ENCODE measurements at places on chromosomes 5 and 9.
A peak's percentile ranks its signal among the peaks of the same experiment; 100 is the strongest.

GRCh38 chr5:54988218-54988617, 2.8 kb upstream of the ESM1 start:
- no peak for DNase-seq

DNA sequence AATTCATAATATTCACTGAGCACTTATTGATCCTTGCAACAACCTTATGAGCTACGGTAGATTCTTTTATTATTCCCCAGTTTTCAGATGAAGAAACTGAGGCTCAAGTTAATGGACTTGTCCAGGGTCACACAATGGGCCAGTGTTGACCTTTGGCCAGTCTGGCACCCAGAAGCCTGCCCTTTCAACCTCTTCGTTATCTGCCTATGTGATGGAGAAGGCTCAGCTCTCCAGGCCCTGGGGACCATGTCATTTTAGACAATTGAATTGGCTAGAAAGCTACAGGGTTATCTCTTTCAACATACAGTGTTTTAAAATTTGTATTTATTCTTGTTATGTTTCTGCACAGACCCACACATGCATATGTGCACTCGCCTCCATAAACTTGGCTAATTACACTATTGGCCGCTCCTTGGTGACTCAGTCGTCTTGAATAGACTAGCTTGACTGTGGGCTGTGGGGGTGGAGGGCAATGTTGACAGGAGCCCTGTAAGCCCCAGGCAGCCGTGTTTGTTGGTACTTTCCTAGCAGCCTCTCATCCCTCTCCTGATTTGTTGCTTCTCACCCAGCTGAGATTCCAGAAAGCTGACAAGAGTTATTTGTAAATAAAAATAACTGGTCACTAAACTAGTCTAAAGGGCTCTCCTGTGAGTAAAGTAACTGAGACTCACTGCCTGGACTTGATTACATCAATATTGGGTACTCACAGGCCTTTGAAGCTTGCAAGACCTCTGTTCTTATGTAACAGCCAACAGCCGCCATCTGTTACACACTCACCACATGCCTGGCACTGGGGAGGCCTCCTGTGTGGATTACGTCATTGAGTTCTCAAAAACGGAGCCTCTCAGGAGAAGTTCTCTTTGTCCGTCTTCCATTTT, 8.5 kb upstream of the ANGPTL2 start:
- no peak for DNase-seq

DNA sequence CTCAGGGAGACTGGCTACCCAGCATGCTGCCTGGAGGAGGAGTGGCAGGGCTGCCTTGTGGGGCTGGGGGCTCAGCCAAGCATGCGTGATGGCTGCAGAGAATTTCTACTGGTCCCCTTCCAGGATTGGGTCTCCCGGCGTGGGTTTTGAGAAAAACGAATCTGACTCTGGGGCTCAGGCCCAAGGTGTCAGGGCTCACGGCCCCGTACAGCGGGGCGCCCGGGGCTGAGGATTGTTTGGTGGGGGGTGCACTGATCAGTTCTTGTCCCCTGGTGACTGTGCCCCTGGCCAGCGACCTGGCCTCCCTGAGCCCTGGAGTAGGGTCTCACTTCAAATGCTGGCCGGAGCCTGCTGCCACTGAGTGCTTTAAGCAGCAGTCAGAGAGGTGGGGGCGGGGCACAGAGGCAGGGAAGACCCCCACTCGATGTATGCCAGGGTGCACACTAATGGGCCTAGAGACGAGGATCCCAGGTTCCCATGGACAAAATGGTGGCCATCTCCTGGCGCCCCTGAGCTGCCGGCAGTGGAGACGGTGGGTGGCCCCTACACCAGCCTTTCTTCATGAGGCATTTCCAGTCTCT, 45.5 kb upstream of the RNU6ATAC start:
- DNase-seq: no peak

- peak; percentile 13 for DNase-seq
Measured at GRCh38 chr5:115815693-115816225, 700 bp downstream of the CDO1 start.

DNA sequence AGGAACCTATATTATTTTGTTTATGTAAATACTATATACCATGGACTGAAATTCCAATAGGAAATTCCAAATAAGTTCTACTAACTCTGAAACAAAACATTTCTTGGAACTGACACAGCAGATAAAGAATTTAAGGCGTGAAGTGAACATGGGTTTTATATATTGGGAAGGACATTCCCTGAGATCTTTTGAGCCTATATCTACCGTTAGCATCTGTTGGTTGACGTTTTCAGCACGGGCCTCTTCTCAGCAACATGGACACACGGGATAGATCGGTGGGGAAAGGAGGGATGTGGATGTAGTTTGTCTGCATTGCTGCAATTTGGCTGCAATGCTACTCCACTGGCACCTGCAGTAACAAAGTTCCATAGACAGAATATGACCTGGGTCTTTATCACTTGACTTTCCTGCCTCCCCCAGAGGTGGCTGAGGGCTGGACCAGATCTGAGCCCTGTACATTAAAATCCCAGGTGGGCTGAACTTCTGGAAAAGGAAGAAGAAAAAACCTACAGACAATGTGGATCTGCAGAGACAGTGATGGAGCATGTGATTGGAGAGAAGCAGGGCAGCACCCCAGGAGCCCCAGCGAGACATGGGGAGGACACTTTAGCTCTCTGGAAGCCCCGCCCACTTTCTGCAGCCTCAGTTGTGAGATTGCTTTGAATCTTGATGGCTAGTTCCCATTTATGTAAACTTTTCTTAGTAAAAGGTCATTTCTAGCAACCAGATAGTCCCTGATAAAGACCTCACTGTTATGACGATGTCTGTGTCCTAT, 91.2 kb upstream of the CPEB4 start:
- no peak for DNase-seq

DNA sequence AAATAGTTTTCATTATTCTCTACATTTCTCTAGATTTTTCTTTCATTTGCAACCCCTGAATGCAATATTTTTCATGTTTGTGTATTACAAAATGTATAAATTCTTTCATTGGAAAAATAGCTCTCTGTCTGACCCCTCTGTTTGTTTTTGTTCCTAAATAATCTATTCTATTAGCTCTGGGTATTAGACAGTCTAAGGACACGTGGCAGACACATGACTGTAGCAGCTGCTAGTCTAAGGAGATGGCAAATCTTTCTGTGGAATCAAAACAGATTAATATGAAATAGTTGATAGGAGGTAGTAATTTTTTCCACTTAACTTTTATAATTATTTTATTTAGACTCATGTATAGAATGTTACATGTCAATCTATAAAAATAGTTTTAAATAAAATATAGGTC, 21.4 kb upstream of the SPATA9 start:
- DNase-seq: no peak

- no peak for DNase-seq
Measured at GRCh38 chr9:131347376-131348020, 46.4 kb upstream of the PRRC2B start.

GRCh38 chr5:173196133-173196952, 38.7 kb downstream of the NKX2-5 start:
- DNase-seq: no peak

GRCh38 chr5:78242001-78242400, 52.5 kb downstream of the AP3B1 start:
- DNase-seq: no peak

GRCh38 chr5:123610209-123610608, 98.2 kb downstream of the CSNK1G3 start:
- no peak for DNase-seq

DNA sequence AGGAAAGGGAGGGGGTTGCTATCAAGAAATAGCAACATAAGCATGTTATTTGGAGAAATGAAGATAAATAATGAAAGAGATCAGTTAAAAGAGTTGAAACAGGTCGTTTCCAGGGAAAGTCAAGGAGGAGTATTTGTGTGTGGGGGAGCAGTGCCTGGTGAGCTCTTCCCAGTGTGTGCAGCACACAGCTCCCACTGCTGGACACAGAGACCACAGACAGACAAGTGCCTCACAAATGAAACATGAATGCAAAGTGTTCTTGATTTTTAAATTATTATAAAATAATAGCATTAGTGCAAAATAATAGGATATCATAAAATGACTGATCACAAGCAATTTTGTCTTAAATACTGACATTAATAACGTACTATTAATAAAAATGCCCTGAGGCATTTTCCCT, 40.8 kb downstream of the LIFR start:
- no peak for DNase-seq

DNA sequence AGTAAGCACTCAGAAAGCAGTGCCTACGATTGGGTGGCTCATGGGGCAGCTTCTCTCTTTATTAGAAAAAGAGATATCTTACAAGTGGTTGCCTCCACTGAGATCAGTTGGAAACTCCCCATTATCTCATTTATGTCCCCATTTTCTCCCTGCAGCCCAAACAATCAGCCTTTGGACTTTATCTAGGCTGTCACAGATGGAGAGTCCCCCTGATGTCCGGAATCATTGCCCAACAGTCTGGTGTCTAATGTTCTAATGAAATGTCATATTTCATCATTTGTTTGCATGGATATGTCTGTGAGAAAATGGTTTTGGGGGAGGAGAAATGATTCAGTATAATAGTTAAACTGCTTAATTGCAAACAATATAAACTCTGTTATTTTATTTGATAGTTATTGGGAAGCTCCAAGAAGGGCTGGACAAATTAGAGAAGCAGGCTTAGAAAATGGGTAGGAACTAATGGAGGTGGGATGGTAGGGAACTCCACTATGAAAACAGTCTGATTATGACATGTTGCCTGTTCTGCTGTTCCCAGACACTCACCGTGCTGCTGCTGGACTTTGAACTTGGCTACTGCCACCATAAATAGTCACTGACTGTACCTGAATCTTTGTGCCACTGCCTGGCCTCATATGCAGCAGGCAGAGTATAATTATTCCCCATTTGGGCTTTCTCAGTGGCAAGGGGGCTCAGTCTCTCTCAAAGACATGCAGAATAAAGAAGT, 38.3 kb upstream of the SMAD5 start:
- DNase-seq: no peak

All from brain pericyte (primary cell).